ENCODE measurements at places on chromosomes 7 and 10.

GRCh38 chr7:151894111-151895007, 17.4 kb upstream of the PRKAG2 start:
- no peak for DNase-seq

DNA sequence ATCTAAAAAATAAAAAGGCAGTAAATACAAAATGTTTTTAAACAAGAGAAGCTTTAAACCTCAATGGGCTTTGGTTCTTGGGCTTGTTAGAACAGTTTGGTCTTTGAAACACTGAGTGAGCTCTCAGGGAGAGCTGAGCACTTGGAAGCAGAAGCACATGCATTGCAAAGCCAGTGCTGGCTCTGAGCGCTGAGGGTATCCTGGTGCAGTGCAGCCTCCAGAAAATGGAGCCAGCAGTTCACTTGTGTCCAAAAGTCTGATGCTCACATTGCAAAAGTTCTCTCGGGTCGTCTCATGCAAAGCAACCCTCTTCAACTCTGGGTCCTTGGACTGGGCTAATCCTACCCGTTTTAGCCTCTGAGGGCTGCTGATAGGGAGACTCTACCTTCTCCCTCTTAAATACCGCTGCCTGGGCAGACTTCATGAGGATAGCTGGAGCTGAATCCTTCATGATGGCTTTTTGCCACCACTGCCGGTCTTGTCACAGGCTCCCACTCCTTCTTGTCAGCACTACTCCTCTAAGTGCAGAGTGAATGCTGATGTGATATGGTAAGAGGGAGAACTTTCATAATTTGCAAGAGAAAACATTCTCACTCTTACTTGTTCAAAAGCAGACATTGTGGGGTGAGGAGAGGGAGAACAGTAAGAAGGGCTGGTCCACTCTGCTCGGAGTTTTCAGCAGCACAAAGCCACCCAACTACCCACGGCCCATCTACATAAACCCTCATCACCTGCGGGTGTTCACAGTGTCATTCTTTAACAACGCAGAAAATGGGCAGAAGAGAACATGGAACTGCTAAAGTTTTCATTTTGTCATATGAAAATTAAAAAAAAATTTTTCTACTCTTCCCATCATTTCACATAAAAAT, 42.2 kb upstream of the BMPER start:
- DNase-seq = no peak

GRCh38 chr7:152970481-152970880, 210.9 kb downstream of the ACTR3B start:
- DNase-seq = no peak

- DNase-seq = no peak
Measured at GRCh38 chr7:2211926-2212325, 20.8 kb downstream of the MAD1L1 start.

DNA sequence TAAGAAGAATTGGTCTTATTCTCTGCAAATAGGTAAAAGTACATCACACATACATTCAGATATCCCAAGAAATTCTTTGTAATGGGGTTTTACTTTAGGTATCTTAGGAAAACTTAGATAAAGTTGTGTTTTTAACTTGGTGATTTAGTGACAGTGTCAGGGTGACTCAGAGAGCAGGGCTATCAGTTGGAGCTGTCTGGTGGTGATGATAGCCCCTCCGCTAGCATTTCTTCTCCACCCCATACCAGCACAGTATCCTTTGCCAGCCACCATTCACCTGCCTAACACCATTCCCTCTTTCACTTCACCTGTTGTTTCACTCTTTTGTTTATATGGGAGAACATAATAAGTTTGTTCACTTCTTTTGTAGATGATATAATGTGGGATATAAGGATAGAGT, 30.4 kb downstream of the VPS50 start:
- no peak for DNase-seq

GRCh38 chr7:20954711-20955619, 168.3 kb upstream of the SP8 start:
- DNase-seq = no peak

GRCh38 chr10:119209035-119209735, 1.8 kb downstream of the GRK5 start:
- DNase-seq = peak; percentile 87

- DNase-seq = no peak
Measured at GRCh38 chr7:73970801-73971229, 57.2 kb upstream of the ELN start.

DNA sequence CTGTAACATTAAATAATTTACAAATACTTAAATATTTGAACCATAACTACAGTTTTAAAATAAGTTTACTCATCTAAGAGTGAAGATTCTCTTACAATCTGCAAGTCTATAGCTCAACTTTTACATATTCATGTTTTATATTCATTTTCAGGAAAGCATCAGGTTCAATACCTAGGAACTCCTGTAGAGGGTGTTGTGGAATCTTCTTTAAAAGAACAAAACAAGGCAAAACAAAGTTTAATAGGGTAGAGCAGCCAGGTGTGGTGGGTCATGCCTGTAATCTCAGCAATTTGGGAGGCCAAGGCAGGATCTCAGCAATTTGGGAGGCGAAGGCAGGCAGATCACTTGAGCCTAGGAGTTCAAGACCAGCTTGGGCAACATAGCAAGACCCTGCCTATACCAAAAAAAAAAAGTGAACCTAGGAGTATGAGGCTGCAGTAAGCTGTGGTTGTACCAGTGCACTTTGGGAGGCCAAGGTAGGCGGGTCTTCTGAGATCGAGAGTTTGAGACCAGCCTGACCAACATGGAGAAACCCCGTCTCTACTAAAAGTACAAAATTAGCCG, 45.1 kb downstream of the ST8SIA6 start:
- DNase-seq = no peak

DNA sequence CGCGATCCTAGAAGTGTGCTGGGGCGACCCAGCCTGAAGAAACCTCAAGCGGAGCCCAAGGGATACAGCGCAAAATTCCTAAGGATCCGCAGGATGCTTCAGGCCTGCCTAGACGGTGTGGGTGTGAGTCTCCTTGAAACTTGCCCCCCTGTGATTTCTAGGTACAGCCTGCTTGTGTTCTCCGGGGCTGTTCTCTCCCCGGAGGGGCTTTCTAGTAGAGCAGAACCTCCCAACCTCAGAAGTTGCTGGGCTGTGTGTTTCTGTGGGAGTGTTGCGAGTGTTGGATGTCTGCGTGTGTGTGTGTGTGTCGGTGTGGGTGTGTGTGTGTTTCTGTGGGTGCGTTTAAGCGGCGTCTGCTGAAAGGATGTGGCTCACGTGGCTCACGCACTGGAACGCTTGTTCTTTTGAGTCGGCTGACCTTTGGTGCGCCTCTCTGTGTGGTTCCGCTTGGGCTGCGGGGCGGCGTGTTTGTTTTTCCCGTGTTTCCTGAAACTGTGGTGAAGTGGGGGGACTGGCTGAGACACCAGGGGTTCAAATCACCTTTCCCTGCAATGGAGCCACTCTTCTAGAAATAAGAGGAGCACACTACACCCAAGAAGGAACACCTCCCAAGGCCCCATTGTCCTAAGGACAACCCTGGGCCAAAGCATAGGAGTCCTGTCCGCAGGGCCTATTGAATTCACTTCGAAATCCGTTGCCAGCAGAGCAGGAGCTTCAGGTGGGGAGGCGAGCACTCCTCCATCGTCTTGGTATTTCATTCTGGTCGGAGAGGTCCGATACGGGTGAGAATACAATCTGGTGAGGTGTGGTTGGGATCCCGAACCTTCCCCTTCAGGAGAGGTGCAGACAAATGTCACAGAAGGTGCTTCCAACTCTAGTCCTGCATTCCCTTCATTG, 25.1 kb upstream of the ZNF273 start:
- DNase-seq = no peak

- DNase-seq = peak; percentile 65
Measured at GRCh38 chr10:12350167-12350872, 973 bp downstream of the CAMK1D start.
